Right lung (tissue), 10 donors: ENCODE measurements at places on chromosomes 3 and 15. TPM values are rescaled to one million over a fixed set of nuclear protein-coding genes. Genes with fewer than 3 reads are reported as not detected.

The CPNE9 gene
- 0.25 TPM for polyA plus RNA-seq

The GATM gene
- 19.8 TPM for polyA plus RNA-seq

The CCDC39 gene
- polyA plus RNA-seq: 15.0 TPM

DNA sequence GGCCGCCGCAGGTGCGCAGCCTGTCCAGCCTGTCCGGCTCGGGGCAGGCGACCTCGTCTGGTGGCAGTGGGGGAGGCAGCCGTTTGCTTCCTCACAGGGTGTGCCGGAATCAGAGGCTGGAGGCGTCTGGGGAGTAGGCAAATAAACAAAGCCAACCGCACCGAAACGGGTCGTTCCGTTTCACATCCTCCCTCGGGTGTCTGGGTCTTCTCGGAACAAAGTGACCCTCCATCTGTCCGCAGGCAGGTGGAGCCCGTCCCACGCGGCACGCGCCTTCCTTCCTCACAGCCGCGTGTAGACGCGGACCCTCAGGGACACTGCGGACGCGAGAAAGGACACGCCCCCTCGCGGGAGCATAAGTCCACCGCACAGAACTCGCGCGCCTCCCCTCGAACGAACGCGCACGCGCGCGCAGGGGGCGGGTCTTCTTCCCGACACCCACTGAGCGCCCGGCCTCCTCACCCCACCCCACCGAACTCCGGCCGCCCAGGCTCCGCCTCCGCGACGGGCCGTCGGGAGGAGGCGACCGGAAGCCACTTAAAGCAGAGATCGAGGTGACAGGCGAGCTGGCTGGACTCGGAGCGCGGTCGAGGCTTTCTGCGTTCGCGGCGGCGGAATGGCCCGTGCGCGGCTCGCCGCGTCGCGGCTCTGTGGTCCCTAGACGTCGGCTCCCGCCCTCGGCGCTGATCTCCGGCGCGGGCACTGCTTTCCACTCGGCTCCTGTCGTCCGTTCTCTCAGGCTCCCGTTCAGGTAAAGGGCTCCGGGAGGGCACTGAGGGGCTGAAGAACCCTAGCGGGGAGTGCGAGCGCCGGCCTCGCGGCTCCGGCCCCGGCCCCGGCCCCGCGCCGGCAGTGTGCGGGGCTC lies at the start of gene TIPARP:
Gene TIPARP (plus strand): TSS at position 545 of the 865 bp plus-strand sequence. CDS start 3,108 bp downstream, outside the sequence.
- peak; percentile 100 for DNase-seq

DNA sequence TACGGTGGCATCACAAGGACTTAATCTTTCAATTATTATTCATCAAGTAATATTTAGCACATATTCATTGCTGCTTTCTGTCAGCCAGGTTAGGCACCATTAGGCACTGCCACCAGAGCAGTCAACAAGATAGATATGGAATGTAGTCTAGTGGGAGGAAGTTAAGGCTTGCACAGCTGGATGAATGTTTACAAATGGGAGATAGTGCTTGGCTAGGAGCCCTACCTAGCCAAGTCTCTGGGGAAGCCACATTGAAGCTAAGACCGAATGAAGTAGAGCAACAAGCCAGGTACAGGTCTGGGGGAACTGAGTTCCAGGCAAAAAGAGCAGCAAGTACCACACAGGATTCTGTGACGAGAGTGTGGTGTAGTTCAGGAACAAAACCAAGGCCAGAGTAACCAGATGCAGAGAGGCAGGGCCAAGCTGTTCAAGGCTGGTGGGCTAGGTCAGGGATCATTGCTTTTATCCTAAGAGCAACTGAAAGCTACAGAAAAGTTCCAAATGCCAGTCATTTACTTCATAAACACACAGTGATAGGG lies 33.4 kb upstream of the SCAANT1 start:
- DNase-seq: no peak

DNA sequence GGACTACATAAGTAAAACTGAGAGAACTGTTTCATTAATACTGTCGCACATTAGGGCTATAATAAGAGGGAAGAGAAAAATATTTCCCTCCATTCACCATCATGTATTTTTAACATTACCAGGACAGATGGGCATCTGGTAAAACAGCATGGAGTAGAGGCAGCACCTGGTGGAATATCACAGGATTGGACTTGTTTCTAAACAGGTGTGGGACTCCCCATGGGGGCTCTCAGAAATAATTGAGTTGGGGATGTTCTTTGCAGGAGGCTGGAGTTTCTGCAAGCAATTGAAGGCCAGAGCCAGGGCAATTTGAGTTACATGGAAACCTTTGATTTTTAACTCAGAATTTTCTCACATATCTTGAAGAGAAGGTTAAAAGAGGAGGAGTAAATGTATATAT lies 8.4 kb upstream of the MINDY2 start:
- DNase-seq: no peak

- no peak for DNase-seq
These were observed 9.8 kb upstream of the MUC4 start for GRCh38 chr3:195821403-195822130.

- peak; percentile 78 for DNase-seq
These were observed 10.3 kb upstream of the ABHD10 start for GRCh38 chr3:111968319-111969054.

GRCh38 chr15:22735781-22736180 lies 50.7 kb upstream of the NIPA1 start:
- no peak for DNase-seq

DNA sequence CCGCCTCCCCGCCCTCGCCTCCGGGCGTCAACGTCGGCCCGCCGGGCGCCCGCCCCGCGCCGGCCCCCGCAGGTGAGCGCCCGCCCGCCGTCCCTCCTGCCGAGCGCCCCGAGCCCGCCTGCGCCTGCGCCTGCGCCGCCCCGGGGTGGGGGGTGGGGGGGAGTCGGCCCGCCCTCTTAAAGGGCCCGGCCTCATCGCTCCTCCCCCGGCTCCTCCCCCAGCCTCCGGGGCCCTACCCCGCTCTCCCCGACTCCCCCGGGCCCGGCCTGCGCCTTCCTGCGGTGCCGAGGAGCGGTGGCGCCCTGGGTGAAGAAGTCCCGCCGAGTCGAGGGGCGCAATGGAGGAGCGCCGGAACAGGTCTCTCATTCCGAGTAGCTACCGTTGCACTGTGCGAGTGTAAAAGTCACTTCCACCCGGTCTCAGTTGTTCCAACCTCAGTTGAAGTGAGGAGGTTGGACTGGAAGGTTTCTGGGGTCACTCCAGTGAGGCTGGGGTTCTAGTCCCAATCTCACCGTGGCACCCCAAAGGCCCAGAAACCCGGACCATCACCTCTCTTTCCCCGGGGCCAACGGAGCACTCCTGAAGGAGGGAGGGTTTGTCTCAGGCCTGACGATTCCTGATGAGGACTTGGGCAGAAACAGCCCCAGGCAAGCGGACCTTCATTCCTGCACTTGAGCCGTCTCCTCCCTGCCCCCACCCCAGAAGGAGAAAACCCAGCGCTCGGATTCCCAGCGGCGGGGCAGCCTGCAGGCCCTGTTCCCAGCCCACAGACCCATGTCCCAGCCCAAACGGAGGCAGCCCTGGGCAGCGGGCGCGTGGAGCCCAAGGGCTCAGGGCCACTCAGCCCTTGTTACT lies 1.5 kb upstream of the TNK2 start:
- peak; percentile 85 for DNase-seq

- no peak for DNase-seq
These were observed 30.5 kb downstream of the RFTN1 start for GRCh38 chr3:16482770-16483531.
